ENCODE measurements at places on chromosomes 13 and 19.

GRCh38 chr13:98930151-98930591 is 47.7 kb downstream of the DOCK9 start:
- no peak for DNase-seq

DNA sequence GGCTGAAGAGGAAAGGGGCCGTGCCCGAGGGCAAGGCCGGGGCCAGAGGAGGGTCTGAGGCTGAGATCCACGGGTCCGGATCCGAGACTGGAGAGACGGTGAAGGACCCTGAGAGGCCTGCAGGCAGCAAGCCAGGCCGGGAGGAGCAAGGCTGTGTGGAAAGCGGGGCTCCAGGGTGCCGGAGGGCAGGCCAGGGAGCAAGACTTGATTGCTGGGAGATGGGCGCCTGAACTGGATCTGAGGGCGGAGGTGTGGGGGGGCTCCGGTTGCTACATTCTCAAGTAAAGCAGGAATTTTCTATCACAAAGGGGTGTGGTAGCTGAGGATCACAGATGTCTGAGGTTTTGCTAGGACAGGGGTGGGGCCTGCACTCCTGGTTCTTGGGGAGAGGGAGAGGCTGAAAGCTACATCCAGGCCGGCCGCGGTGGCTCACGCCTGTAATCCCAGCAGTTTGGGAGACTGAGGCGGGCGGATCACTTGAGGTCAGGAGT is 3.8 kb downstream of the MAMSTR start:
- no peak for DNase-seq

DNA sequence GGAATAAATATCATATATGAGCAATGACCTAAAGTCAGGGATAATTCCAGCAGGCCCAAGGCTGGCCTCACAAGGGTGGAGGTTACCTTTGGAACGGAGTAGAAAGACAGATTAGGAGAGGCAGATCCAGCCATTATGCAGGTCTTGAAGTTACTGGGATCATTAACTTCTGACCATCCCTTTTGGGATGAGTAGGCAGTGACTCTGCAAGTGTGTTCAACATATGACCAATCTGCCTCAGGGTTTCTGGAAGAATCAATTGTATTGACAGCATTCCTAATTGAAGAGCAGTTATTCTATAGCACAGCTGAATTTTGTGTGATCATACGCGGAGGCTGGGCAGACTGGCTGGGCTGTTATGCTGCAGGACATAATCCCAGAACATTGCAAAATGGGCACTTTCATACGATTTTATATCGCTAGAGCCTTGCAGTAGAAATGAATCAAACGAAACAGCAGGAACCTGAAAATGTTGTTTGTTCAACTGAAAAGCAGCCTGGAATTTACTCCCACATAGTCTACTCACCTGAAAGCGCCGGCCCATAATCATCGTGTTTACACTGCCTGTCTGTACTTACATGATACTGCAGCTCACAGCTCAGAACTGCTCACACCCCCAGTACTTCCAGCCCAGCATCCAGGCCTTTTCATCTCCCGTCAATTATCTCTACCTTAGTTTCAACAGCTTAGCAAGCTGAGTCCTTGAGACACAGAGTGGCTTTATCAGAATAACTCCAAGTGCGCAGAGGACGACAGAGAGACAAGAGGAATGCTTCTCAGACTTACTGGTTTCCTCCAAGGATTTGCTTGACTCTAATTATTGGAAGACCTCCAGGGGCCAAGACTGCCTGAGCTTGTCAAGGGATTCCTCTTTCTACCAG is 556.1 kb downstream of the EFNB2 start:
- DNase-seq: no peak

DNA sequence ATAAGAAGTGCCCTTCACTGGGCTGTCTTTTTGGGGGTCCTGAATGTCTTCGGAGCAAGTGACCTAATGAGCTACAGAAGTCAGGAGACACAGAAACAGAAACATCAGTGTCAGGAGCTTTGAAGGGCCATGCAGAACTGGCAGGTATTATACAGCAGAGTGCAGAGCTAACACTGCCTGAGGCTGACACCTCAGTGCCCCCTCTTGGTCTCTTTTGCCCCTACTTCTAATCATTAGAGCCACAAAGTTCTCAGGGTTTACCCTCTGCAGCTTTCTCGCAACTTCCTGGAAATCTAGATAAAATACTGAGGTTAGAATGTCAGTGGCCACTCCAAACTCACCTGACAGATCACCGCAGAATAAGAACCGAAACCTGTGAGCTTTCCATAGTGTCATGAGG is 172.7 kb downstream of the B3GLCT start:
- no peak for DNase-seq

DNA sequence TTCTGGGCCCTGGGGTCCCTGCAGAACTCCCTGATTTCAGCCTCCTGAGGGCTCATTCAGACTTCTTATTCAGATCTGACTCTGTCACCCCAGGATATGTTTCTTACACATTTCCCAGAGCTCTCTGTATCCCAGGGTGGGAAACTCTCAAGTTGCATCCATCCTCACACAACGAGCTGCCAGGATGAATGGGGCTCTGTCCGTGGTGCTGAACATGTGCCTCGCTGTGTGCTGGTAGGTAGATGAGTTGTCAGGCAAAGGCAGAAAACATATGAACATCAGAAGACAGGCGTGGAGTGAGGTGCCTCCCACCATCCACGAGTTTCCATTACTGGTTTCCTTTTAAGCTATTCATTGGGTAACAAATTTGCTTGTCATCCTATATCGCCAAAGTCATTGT is 11.4 kb upstream of the IGFL1 start:
- DNase-seq: peak; percentile 21

- no peak for DNase-seq
Observed at GRCh38 chr13:66501181-66501580, 729.0 kb downstream of the PCDH9 start.

- no peak for DNase-seq
Observed at GRCh38 chr13:48892688-48893075, 83.0 kb upstream of the FNDC3A start.

GRCh38 chr19:33283589-33283988 is 18.7 kb downstream of the CEBPA start:
- no peak for DNase-seq

- DNase-seq: no peak
Observed at GRCh38 chr19:10740798-10741197, 22.9 kb downstream of the DNM2 start.

- DNase-seq: no peak
Observed at GRCh38 chr19:53246498-53246897, 8.2 kb downstream of the ZNF677 start.

DNA sequence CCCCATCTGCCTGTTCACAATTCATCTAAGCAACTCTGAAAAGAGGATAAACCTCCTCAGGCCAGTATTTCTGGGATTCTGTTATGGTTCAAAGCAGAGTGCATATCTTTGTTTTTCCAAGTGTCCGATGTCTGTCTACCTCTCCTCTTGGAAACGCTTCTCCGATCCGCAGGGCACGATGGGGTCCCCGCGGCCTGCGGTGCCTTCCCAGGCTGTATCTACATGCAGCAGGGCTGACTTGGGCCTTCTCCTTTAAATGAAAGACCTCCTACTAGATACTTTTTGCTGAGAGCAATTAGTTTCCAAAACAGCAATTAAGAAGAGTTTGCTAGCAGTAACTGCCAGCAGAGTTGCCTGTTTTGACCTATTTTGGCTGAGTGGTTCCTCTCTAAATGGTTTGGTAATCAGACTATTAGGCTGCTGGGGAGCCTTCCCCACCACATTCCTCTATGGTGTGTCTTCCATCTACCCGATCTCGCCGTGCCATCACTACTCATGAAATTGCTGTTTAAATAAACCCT is 23.5 kb downstream of the COL4A2 start:
- no peak for DNase-seq

GRCh38 chr13:108741930-108742329 is 112.5 kb downstream of the MYO16 start:
- no peak for DNase-seq

- no peak for DNase-seq
Observed at GRCh38 chr13:68124437-68125086, 894.4 kb upstream of the PCDH9 start.

GRCh38 chr19:13797870-13798269 is 2.6 kb downstream of the ZSWIM4 start:
- DNase-seq: no peak

DNA sequence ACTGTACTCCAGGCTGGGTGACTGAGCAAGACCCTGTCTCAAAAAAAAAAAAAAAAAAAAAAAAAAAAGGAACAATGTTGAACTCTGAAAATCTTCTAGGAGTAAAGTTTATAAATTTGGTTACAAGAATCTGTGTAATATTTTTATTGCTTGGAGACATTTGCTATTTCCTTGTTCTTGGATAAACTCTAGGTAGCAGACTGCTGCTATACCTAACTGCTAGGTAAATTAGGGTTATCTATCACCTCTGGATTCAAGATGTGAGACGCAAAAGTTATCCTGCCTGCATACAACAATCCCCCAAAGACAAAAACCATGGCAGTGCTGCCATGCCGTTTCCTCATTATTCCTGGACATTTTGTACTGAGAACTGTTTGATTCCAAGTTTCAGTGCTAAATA is 33.7 kb downstream of the UBL3 start:
- no peak for DNase-seq

- no peak for DNase-seq
Observed at GRCh38 chr13:37241786-37242185, 136.3 kb upstream of the CSNK1A1L start.

DNA sequence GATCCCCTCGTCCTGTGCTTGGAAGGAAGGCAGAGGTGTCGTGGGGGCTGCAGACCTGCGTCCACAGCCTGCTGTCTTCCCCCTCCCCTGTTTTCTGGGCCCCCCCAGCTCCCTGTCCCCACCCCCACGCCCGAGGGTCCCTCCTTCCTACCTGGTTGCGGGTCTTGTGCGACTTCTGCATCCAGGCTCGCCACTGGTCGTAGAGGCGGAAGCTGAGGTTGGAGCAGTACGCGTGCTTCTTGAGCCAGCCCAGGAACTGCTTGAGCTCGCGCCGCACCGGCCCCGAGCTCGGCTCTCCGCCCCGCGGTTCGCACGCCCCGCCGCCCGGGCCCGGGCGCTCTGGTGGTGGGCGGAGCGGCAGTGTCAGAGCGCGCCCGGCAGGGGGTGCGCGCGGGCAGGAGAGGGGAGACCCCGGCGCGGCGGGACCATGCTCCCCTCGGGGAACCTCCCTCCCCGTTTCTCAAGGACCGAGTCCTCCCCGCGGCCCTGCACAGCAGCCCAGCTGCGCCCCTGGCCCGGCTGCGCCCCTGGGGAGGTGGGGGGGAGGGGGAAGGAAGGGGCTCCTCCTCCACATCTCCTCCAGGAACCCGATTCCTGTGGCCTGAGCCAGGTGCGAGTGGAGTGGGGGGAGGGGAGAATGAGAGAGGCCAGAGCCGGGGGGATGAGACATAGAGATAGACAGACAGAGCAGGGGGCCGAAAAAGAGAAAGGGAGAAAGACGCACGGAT is 5.7 kb downstream of the REX1BD start:
- DNase-seq: no peak

DNA sequence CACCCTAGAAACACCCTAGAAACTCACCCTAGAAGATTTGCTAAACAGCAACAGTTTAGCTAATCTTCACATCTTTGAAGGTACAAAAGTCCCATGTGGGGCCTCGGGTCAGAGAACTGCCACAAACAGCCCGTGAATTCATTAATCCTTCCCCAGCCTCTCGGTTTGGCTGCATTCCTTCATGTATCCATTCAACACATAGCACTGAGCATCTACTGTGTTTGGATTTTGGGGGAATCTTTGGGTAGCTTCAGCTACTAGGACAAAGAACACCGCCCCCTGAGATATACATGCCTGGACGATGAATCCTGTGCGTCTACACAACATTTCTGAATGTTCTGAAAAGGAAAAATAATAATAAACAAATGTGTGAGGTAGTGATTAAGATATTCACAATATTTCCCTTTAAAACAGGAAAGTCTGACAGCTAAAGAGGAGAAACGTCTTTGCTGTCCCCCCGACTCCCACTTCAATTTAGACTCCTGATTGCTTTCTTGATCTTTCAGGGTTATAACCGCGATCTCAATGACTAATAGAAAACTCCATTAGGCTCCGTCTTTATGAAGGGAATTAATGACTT is 63.5 kb downstream of the ALOX5AP start:
- DNase-seq: no peak

- no peak for DNase-seq
Observed at GRCh38 chr19:49200238-49200862, 42.8 kb downstream of the TRPM4 start.

- DNase-seq: no peak
Observed at GRCh38 chr13:91400063-91400399, 1.6 kb downstream of the GPC5 start.

GRCh38 chr13:112133499-112134390 is 66.8 kb downstream of the SOX1 start:
- no peak for DNase-seq

- no peak for DNase-seq
Observed at GRCh38 chr13:41231786-41232185, 31.6 kb downstream of the MTRF1 start.

DNA sequence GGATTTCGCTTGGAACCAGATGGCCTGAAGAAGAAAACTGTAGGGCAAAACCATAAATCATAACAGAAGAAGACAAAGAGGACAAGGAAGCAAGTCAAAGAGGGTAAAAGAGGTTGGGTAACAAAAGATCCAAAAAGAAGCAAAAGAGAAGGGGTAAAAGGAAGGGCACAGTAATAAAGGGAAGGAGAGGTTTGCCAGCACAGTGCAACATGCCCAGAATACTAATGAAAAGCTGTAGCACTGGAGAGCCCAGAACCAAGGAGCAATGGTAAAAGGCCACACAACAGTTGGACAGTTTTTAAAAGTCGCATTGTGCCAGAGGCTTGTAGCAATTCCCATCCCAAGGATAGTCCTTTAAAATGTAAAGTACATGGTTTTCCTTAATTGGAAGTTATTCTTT is 506.6 kb downstream of the PCDH9 start:
- no peak for DNase-seq

DNA sequence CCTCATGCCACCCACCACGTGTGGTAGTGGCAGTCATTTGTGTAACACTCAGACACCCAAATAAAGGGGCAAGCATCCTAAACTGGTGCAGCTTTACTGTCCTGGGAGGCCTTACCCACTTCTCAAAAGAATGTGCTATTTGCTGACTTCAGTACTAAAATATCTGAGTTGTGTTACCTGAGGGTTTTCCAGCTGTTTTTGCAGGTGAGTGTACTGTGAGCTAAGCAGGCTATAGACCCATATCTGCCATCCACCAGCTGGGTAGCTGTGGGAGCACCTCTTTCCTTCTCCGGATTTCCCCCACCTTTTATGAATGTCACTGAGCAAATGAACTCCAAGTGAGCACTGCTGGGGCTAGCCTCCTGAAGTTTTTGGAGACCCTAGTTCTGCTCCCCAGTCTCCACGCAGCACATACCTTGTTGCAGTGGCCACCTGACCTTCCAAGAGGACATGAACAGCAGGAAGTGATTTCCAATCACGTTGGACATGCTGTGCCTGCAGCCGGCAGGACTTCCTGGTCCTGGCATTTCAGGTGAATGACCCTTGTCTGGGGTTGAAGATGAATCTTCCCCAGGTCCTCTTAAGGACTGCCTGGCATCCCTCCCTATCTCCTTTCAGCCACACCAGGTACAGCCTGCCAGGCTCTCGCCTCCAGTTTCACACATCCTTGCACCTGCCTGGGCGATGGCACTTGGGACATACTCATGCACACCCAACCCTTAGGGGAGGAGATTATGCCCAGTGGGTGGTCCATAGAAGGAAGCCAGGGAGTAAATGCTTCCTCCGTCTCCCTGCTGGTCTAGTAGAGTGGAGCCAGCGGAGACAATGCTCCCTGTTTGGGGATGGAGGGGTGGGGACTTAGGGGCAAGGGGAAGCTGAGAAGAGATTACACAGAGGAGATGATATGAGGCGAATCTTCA is 109.5 kb upstream of the SPATA13 start:
- no peak for DNase-seq

Measured in HCT116 (cell line).